Nephron progenitor cell (in vitro differentiated cells): ENCODE measurements at places on chromosomes 2 and 18.
A peak's percentile ranks its signal among the peaks of the same experiment; 100 is the strongest.

DNA sequence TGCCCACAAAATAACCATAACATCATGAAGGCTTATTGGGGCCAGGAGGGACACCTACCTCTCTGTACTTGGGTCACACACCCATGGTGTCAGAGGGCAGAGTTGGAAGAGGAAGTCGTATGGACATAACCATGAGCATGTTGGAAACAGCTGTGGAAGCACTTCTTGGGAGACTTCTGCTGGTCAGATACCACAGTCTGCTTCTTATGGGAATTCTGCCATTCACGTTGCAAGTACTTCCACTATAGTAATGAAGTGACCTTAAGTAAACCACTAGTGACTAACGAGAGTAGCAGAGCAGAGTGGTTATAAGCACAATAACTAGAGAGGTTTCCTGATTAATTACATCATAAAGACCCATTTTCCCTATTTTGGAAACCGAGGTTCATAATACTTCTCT lies 61.1 kb upstream of the TFPI start:
- DNase-seq: no peak

DNA sequence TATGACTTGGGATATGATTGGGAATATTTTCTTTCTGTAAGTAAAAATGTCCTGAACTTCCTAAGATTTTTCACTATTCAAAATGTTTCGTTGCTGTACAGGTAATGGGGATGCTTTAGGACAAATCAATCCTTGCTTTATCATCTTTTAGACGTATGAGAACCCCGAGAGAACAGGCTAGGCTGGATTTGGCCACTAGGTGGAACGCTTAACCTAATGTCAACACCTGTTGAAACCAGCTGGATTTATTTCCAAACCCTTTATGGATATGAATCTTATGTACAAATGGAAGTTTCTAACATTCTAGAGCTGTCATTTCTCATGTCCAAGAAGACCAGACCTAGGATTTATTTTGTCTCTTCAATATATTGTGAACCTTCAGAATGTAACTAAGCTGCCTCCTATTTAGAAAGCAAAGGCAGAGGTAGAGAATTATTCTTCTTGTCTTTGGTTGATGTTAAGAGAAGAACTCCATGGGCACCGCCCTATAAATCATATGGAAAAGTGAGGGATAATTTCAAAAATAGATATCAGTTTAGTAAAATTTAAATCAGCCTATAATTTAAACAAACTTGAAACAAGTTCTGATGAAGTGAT lies 96.7 kb downstream of the PMAIP1 start:
- DNase-seq: peak; percentile 39

DNA sequence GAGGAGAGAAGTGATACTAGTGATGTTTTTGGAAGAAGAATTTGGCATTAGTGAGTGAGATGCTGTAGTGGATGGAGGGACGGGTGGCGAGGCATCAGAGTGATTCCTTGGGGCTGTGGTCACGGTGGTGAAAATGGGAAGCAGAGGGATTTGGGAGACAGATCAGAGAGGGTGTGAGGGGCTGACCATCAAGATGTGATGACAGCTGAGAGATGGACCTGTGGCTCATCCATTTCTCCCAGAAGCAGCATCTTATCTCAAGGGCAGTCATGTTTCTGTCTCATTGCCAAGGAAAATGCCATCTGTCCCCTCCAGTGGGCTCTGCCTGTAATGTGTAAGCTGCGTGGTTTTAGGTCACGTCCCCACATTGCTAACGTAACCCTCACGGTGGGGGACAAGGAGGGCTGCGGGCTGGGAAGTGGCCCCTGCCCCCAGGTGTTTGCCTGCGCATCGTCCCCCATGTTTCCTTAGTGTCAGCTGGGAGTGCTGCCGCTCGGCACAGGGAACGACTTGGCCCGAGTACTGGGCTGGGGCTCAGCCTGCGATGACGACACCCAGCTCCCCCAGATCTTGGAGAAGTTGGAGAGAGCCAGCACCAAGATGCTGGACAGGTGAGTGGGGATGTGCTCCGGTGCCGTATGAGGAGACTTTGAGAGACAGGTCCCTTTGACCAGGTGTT lies 91.0 kb downstream of the DGKD start:
- DNase-seq: no peak

DNA sequence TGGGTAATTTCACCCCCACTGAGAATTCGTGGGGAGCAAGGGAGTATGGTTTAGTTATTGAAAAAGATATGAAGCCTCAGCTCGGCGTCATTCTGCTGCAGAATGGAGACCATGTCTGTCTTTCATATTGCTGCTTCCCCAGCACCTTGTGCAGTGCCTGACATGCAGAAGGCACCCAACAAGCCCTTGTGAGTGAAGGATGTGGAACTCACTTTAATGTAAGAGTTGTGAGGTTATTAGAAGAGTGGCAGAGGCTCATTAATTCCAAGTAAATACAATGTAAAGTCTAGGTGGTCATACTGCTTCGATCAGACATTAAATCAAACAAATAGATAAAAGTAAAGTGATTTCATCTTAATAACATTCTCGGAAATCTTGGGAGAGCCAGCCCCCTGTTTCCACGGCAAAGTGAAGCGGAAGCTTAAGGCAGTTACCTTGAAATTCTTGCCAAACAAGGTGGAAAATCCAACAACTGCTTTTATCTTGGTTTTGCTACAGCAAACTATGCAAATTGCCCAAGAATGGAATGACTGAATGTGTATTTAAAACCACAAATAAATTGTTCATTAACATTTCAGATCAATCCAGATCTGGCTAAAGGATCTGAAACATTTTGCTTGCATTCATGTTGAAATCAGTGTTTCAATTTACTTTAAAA lies 9.6 kb downstream of the CFAP221 start:
- no peak for DNase-seq

- DNase-seq: no peak
Observed at GRCh38 chr2:204974487-204974886, 429.2 kb downstream of the PARD3B start.

DNA sequence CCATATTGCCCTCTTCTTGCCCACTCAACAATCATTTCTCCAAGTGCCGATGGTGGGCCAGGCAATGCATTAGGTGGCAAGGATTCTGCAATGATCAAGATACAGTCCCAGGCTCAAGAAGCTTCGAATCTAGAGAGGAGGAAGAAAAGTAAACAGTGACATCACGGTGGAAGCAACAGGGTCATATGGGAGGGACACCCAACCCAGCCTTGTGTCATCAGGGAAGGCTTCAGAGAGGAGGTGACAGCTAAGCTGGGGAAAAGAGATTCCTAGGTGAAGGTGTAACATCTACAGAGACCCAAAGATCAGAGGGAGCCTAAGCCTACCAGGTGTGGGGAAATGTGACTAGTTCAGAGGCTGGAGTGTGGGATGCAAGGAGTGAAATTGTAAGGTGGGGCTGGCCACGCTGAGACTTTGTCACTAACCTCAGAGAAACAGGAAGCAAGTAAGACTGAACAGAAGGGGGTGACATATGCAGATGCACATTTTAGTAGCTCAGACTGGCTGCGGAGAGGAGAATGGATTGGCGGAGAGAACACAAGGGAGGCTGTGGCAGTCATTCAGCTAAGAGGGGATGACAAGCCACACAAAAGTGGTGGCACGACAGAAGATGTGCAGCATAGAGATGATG lies 104.9 kb downstream of the ANKRD44 start:
- DNase-seq: no peak

DNA sequence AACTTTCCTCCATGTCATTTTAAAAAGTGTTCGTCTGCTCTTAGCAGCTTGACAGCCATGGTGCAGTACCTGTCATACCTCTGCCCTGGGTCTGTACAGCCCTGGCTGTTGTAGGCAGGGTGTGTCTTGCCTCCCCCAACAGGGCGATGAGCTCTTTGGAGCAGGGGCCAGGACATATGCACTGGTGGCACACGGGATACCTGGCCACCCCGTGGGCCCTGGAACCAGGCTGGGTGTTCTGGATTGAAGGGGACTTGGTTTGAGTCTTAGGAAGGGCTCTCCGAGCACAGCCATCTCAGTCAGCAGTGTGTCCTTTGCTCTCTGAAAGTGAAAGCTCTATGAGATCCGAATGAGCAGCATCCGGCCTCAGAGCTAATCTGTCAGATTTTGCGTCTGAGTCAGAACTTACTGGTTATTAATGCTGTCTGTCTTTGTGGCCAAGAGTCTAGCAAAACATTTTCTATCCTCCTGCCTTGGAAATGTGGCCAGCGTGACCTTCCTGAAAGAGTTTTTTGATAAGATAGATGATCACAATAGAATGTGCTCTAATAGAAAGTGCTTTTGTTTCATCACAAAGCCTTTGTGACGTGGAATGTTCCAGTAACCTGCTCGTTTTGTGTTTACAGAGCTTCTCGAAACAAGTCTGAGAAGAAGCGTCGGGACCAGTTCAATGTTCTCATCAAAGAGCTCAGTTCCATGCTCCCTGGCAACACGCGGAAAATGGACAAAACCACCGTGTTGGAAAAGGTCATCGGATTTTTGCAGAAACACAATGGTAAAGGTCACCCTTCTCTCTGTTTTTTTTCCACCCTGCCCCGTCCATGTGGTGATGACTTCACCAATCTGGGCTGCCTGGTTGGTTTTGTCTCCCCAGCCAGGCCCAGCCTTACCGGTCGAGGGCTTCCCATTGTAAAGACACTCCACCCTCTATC lies 77.3 kb upstream of the RPL31 start:
- DNase-seq: no peak

GRCh38 chr2:182166406-182166805 lies 180.8 kb downstream of the PPP1R1C start:
- no peak for DNase-seq

DNA sequence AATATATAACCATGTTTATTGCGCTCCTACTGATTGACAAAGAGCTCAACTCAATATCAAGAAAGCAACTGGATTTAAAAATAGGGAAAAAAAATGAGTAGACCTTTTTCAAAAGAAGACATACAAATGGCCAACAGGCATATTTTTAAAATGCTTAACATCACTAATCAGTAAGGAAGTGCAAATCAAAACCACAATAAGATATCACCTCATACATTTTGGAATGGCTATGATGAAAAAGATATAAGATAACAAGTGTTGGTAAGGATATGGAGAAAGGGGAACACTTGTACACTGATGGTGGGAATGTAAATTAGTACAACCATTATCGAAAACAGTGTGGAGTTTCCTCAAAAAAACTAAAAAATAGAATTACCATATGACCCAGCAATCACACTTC lies 5.6 kb upstream of the GALNT5 start:
- no peak for DNase-seq

DNA sequence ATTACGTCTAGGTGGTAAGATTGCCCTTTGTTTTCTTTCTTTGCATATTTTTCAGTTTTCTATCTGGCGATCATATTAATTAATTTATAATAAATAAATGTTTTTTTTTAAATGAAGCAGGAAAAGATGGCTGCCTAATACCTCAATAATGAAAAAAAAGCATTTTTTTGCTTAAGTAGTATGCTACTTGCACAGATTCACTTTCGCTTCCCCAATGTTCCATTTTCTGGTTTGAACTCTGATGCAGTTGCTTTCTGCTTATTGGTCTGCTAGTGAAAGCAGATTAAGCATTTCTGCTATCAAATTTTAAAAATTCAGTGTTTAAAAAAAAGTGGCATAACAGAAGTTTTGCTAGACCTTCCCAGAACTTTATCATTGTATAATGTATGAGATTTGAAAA lies 11.9 kb upstream of the TMEM182 start:
- DNase-seq: no peak
